ENCODE measurements at places on chromosomes 7 and 10.

- H3K4me3 ChIP-seq: peak overlapping the region; percentile 25
- H3K4me1 ChIP-seq: no peaks in the 10 kb centered on the region
- H3K27me3 ChIP-seq: no peaks in the 10 kb centered on the region
Measured at GRCh38 chr7:158317238-158318205, 270.1 kb downstream of the PTPRN2 start.

DNA sequence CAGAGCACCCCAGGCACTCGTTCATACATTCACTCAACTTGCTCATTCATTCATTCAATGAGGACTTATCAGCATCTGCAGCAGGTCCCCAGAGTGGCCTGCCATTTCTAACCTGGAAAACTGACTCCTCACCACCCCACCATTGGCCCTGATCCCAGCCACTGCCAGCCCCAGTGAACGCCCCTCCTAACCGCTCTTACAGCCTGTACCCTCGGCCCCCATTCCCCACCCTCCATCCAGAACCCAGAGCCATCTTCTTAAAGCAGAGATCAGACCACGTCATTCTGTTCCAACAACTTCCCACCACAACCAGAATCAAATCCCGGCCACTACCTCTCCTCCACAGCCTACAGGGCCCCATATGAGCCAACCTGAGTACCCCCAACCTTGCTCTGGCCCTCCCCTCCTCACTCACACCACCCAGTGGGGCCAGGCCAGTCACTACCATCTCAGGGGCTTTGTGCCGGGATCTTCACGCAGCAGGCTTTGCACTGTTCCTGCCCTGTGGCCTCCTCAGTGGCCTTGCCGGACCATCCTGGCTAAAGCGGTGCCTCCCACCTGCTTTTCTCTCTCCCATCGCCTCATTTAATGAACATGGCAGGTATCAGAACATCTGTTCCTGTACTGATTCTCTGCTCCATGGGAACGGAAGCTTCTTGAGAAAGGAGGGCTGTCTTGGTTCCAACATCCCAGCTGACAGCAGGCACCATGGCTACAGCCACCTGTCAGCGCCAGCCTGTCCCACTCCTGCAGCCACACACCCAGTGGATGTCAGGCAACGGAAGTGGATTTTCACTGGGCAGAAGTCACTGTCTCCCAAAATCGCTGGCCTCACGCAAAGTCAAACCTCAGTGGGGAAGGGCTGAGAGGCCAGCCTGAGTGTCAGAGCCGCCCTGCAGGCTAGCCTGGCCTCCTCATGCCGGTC is 45.4 kb downstream of the FAM53B start:
- H3K36me3 ChIP-seq: no peaks in the 10 kb centered on the region
- H3K27ac ChIP-seq: peak overlapping the region; percentile 36
- H3K4me3 ChIP-seq: no peak overlapping the region
- peaks cover 25% of the 10 kb centered on the region for H3K4me1 ChIP-seq
- no peak for DNase-seq
- no peaks in the 10 kb centered on the region for H3K27me3 ChIP-seq

DNA sequence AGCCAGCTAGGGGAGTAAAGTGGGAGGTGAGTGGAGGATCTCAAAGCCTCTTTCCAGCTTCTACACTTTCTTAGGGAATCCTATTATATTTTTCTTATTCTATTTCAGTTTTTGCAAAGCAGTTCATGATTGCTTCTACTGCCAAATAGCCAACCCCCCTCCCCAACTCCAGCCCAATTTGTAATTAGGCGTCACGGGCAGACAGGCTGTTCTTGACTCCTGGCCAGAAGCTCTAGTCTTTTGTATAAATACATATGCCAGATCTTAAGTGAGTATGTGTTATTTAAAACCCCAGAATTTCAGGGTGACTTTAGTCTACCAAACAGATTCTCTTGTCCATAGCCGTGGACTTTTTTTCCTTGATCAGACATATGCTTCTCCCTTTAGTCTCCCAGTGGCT is 255.2 kb downstream of the BUB3 start:
- no peak overlapping the region for H3K4me3 ChIP-seq
- H3K4me1 ChIP-seq: no peaks in the 10 kb centered on the region
- H3K36me3 ChIP-seq: no peaks in the 10 kb centered on the region

GRCh38 chr10:32141018-32141807 is 85.0 kb upstream of the KIF5B start:
- H3K27ac ChIP-seq: peak overlapping the region; percentile 88
- H3K36me3 ChIP-seq: no peaks in the 10 kb centered on the region
- H3K4me1 ChIP-seq: no peaks in the 10 kb centered on the region
- no peaks in the 10 kb centered on the region for H3K27me3 ChIP-seq
- peak; percentile 43 for DNase-seq

DNA sequence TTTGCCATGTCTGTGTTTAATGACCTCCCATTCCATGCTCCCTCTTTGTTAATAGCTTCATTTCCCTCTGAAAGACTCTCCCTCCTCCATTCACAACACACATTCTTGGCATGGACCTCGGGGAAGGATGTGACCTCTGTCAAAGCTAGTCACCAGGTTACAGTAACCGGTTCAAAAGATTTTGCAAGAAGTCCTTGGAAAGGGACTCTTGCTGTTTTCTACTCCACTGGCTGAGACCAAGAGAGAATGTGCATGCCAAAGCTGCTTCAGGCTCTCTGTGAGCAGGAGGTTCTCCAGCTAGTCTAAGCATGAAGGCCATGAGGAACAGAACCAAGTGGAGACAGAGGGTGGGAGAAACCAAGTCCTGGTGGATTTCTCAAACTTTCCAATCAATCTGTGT is 732.6 kb downstream of the CCSER2 start:
- DNase-seq: no peak
- H3K27ac ChIP-seq: no peak overlapping the region
- no peak overlapping the region for H3K4me3 ChIP-seq
- no peaks in the 10 kb centered on the region for H3K36me3 ChIP-seq
- no peaks in the 10 kb centered on the region for H3K27me3 ChIP-seq

GRCh38 chr10:68502846-68503245 is 24.5 kb downstream of the SLC25A16 start:
- H3K4me3 ChIP-seq: no peak overlapping the region
- no peaks in the 10 kb centered on the region for H3K27me3 ChIP-seq
- peaks cover 11% of the 10 kb centered on the region for H3K36me3 ChIP-seq
- no peaks in the 10 kb centered on the region for H3K4me1 ChIP-seq
- no peak overlapping the region for H3K27ac ChIP-seq

DNA sequence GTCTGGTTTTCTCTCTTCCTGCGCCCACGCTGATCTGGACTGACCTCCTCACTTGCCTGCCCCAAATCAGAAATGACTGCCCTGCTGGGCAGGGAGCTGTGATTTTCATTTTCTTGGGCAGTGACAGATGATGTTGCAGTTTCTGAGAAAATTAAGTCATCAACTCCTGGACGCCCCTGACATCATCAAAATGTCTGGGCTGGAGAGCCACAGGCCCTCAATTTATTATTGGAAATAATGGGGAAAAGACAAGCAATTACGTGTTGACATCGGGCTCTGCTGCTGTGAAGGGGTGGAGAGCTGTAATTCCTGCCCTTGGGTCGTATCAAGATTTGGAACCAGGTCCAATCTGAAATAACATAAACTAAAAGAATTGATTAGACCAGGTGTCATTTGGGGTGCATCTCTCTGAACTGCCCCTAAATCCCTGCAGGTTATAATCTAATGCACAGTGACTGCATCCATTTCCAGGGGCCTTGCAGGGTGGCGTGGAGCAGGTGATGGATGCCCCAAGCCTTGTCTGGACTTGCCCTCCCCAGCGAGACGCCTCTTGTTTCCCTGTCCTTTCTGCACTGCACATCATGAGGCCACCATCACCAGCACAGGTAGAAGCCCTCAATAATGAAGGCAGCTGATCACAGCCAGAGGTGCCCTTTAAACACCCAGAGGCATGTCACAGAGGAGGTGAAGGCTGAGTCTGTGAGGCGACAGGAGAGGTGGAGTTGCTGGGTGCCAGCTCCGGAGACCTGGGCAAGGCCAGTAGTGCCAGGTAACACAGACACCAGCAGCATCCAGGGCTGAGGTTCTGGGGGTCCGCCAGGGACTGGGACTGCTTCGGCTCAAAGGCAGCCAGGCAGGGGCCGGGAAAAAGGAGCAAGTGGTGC is 98.7 kb downstream of the HTR5A start:
- no peak for DNase-seq
- H3K36me3 ChIP-seq: no peaks in the 10 kb centered on the region

GRCh38 chr7:49099587-49100326 is 175.4 kb downstream of the CDC14C start:
- H3K27me3 ChIP-seq: no peaks in the 10 kb centered on the region
- no peaks in the 10 kb centered on the region for H3K36me3 ChIP-seq
- H3K27ac ChIP-seq: no peak overlapping the region
- DNase-seq: no peak
- no peak overlapping the region for H3K4me3 ChIP-seq
- no peaks in the 10 kb centered on the region for H3K4me1 ChIP-seq

GRCh38 chr7:92763636-92764423 is 72.5 kb downstream of the CDK6 start:
- no peak overlapping the region for H3K27ac ChIP-seq
- no peaks in the 10 kb centered on the region for H3K27me3 ChIP-seq
- DNase-seq: no peak

DNA sequence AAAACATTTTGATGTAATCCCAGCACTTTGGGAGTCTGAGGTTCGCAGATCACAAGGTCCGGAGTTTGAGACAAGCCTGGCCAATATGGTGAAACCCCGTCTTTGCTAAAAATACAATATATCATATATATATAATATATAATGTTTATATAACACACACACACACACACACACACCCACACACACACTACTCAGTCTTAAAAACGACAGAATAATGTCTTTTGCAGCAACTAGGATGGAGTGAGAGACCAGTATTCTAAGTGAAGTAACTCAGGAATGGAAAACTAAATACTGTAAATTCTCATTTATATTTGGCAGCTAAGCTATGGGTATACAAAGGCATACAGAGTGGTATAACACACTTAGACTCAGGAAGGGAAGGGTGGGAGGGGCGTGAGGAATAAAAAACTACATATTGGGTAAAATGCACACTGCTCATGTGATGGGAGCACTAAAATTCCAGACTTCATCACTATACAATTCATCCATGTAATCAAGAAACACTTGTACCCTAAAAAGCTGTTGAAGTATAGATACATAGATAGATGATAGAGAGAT is 231.2 kb upstream of the SEMA3A start:
- no peak overlapping the region for H3K4me3 ChIP-seq
- H3K27ac ChIP-seq: no peak overlapping the region
- no peaks in the 10 kb centered on the region for H3K4me1 ChIP-seq

DNA sequence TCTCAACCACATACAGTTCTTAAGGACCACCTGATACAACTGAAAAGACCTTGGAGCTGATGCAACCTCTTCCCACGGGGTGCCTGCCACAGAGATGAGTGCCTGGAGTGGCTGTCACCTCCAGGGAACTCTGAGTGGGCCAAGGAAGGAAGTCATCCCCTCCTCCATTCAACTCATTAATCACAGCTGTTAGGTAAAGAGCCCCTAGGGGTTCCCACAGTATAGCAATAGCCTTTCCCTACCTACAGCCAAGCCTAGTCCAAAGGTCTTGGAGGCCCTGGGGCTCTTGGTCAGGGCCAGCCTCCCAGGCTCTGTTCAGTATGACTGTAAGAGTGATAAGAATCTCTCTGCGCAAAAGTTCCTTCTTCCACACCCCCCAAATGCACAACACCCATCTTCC is 70.4 kb upstream of the NFE2L3 start:
- no peaks in the 10 kb centered on the region for H3K36me3 ChIP-seq
- no peak overlapping the region for H3K4me3 ChIP-seq
- no peak for DNase-seq
- no peaks in the 10 kb centered on the region for H3K4me1 ChIP-seq

DNA sequence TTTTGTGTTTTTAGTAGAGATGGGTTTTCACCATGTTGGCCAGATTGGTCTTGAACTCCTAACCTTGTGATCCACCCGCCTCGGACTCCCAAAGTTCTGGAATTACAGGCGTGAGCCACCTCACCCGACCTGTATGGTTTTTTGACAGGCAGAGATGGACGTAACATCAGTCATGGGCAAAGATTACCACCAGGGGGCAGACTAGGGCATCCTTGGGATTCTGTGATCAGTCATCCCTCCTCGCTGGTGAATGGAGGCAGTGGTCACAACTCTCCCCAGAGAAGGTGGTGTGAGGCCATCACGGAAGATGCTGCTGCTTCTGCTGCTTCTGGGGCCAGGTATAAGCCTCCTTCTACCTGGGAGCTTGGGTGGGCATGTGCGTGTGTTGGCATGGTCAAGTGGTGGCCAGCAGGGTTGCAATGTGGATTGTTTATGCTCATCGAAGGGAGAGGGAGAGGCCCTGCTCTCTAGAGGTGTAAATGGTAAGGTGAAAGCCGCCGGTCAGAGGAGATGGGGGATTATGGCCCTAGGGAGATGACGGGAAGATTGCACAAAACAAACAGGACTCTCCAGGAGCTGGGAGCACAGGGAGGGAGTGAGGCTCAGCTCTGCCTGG is 122.7 kb upstream of the PRSS1 start:
- no peaks in the 10 kb centered on the region for H3K27me3 ChIP-seq
- no peaks in the 10 kb centered on the region for H3K36me3 ChIP-seq

DNA sequence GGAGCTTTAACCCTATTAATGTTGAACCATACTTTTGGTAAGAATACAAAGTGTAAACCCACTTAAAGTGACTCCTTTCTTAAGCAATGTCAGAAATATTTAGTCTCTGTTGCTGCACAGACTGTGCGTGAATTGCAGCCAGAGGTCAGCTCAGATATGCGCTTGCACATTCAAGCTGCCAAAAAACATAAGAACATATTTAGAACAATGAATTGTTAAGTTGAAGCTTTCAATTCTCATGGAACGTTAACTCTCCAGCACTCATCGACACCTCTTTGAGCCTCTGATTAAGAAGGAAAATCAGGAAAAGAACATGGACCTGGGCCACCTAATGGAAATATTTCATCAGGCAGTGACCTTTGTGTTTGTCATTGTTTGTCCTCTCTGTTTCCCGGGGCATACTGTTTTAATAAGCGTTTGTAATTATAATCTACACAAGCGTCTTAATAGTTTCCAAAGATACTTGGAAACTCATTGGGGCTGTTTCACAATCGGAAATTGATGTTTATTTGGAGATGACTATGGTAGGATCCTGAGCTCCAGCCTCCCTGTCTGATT is 193.0 kb upstream of the CELF2 start:
- H3K27ac ChIP-seq: peak overlapping the region; percentile 74
- DNase-seq: peak; percentile 21
- no peaks in the 10 kb centered on the region for H3K27me3 ChIP-seq
- H3K36me3 ChIP-seq: no peaks in the 10 kb centered on the region
- no peaks in the 10 kb centered on the region for H3K4me1 ChIP-seq

- no peaks in the 10 kb centered on the region for H3K27me3 ChIP-seq
- H3K27ac ChIP-seq: peak overlapping the region; percentile 46
- no peak overlapping the region for H3K4me3 ChIP-seq
- H3K4me1 ChIP-seq: no peaks in the 10 kb centered on the region
- H3K36me3 ChIP-seq: no peaks in the 10 kb centered on the region
Measured at GRCh38 chr7:105841866-105842265, 34.5 kb downstream of the ATXN7L1 start.

GRCh38 chr10:104903433-104903832 is 262.3 kb downstream of the SORCS3 start:
- no peaks in the 10 kb centered on the region for H3K4me1 ChIP-seq
- H3K36me3 ChIP-seq: no peaks in the 10 kb centered on the region
- DNase-seq: no peak
- H3K4me3 ChIP-seq: no peak overlapping the region
- H3K27me3 ChIP-seq: peaks cover 4% of the 10 kb centered on the region
- no peak overlapping the region for H3K27ac ChIP-seq

All from breast epithelium (tissue), 4 donors.